ENCODE measurements at places on chromosomes 5 and 9.

DNA sequence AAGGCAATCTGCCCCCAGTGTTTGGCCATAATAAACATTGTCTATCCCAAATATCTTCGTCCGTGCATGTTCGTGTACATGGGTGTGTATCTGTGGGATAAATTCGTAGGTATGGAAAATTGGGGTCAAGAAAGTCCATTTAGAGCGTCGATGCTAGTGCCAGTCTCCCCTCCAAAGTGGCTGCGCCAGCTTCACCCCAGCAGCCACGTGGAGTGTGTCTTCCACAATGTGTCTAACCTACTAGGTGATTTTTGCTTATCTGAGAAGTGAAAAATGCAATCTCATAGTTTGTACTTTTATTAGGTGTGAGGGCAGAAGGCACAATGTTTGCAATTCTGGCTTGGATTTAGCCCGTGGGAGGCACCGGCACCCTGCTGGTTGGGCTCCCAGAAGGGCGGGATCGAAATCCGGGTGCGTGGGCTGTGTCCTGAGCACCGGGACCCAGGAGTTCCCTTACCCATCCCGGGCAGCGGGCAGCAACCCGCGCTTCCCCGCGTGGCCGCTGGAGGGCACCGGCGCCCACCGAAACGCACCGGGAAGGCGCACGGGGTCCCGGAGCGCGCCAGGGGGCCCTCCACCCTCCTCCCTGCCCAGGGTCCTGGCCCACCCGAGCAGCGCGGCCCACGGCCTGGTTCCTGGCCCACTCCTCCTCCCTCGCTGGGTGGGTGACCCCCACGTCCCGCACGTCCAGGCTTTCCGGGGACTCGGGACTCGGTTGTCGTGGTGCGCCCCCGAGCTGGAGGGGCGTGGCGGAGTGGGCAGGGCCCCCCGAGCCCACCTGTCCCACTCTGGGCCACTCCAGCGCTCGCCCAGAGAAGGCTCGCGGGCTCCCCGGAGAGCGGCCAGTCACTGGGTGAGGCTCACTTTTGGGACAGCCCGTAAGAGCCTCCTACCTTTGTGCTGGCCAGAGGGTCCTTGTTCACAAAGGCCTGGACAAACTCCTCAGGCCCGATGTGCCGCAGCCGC is 55.4 kb upstream of the RNF130 start:
- DNase-seq, result no peak

DNA sequence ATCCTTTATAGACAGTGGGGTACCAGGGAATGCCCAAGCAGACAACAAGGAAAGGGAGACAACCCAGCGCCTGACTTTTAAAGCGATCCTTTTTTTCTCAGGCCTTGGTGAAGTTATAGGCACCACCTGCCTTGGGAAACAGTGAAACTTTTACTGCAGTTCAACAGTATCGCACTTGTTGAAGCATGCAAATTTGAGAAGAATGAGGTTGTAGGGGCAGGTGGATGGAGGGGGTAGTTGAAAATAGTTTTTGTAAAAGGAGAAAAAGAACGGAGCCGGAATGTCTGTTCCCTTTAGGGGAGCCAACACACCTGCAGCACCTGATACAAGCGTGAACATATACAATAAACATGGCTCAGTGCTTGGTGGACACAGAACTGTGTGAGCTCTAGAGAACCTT is 190.2 kb upstream of the NR3C1 start:
- no peak for DNase-seq

GRCh38 chr9:117919538-117919937 is 215.3 kb downstream of the TLR4 start:
- DNase-seq, result no peak

DNA sequence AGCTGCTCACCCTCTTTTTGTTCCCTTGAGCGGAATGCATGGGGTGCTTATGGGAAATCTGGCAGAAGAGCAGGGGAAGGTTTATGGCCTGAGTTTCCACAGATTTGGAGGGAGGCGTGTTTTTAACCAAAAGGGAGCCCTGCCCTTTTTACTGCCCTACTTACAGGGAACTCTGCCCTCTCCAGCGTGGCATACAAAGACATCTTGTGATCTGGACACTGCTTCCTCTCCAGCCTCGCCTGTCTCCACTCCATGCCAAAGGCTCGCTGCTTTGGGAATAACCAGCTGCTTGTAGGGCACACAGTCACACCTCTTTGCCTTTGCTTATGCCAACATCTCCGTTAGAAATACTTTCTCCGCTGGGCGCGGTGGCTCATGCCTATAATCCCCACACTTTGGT is 314.2 kb downstream of the ARHGAP26 start:
- DNase-seq, result no peak

- DNase-seq, result no peak
Observed at GRCh38 chr5:566636-567309, 42.5 kb upstream of the SLC9A3 start.

DNA sequence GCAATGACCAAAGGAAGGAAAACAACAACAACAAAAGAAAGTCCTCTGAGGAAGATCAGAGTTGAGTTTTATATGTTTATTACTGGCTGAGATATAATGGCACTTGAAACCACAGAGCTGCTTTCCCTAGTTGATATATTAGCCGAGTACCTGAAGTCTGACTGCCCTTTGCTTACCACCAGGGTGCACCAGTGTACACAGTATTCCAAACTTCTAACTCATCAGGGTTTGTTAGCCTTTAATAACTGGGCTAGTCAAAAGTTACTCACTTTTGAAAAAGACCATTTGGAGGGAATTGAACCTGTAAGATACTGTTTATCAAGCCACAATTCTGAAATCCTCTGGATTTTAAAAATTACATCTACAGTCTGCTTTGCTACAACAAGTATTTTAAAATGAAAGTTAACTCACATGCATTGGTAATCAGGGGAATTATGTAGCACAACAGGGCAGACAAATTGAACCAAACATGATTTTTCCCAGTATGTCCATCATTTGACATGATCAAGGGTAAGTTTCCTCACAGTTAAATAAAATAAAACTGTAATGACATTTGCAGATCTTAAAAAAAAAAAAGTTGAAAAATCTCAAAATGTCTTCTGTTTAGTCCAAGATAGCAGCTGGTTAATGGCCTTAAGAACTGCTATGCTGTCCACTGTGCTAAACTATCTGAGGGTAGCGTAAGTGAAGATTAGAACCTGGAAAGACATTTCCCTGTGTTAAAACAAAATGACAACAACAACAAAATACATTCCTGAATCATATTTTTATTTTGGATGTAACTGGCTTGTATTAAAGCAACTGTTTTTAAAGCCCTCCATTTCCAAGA is 57.3 kb upstream of the C6 start:
- DNase-seq, result no peak

DNA sequence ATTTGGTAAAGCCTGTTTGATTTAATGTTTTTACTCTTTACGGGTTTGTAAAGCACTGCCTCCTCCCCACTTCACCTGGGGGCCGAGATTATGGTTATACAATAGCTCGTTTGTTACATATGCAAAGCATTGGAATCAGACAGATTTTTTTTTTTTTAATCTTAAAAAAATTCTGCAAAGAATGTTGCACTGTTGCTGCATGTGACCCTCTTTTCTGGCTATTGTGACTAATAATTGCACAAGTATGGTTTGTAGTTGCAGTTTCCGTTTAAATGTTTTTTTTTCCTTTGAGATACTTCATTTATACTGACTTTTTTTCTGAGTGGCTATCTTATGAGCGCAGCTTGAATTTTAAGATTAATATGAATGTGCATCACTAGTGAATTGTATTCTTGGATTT is 165.3 kb downstream of the KDM4C start:
- no peak for DNase-seq

DNA sequence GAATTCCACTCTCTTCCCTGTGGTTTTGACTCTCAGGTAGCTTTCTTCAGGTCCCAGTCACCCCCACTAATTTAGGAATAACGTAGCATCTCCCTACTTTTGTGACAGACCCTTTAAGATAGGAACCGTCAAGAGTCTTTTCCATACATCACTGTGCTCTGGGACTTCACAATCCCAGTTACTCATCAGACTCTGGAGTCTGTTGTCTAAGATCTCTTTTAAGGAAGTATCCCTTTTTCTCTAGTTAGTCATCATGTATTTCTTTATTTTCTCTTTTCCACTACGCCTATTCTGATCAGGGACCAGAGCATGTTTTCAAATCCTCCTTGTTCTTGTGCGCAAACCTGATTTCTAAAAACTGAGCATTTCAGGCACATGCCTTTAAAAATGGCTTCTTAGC is 143.0 kb downstream of the GOLPH3 start:
- no peak for DNase-seq

All from activated CD4-positive, alpha-beta T cell treated with anti-CD3 and anti-CD28 coated beads for 4 hours (primary cell).